ENCODE measurements at places on chromosomes 16 and 17.
A peak's percentile ranks its signal among the peaks of the same experiment; 100 is the strongest.

DNA sequence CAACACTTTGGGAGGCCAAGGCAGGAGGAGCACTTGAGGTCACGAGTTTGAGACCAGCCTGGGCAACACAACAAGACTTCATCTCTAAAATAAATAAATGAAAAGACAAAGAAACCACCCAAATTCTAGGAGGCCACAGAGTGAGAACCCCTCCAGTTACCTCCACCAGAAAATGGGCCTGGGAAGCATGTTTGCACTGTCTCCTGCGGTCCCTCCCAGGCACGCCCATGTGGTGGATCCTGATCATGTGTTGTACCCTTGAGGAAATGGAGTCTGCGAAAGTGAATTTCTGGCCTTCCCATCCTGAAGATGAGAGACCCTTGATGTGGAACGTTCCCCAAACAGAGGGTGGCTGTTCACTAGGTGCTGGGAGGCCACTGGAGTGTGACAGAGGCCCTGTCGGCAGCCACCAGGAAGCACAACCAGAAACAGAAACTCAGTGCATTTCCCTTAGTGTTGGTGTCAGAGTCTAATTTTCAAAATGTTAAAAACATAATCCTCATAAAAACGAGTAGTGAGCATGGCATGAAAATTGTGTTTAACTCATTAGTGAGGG is 19.2 kb upstream of the USP22 start:
- no peak for DNase-seq

GRCh38 chr17:45425125-45425983 is 7.3 kb downstream of the ARHGAP27 start:
- peak; percentile 89 for DNase-seq

- DNase-seq = no peak
These were observed 64.2 kb downstream of the FOXK2 start for GRCh38 chr17:82583720-82584234.

- DNase-seq = no peak
These were observed 7.9 kb downstream of the MAPK8IP3 start for GRCh38 chr16:1713933-1714332.

DNA sequence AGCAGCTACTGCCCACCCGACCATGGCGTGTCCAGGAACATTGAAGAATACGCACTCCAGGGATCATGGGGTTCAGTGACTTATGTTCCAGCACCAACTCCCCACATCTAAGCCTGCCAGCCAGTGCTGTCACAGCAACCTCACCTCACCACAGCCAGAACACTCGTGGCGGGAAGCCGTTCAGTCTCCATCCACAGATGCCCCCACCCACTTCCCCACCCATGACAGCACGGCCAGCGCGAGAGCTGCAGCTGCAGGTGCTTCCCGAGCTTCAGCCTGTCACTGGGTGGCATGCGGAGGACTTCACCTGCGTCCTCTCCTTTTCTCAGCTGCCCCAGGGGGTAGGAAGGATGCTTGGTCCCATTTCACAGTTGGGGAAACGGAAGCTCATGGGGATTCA is 50.3 kb downstream of the RBFOX3 start:
- no peak for DNase-seq

- DNase-seq = peak; percentile 45
These were observed 30.2 kb downstream of the SPHK1 start for GRCh38 chr17:76414334-76415295.

- peak; percentile 55 for DNase-seq
These were observed 28.0 kb downstream of the NXN start for GRCh38 chr17:951325-952132.

DNA sequence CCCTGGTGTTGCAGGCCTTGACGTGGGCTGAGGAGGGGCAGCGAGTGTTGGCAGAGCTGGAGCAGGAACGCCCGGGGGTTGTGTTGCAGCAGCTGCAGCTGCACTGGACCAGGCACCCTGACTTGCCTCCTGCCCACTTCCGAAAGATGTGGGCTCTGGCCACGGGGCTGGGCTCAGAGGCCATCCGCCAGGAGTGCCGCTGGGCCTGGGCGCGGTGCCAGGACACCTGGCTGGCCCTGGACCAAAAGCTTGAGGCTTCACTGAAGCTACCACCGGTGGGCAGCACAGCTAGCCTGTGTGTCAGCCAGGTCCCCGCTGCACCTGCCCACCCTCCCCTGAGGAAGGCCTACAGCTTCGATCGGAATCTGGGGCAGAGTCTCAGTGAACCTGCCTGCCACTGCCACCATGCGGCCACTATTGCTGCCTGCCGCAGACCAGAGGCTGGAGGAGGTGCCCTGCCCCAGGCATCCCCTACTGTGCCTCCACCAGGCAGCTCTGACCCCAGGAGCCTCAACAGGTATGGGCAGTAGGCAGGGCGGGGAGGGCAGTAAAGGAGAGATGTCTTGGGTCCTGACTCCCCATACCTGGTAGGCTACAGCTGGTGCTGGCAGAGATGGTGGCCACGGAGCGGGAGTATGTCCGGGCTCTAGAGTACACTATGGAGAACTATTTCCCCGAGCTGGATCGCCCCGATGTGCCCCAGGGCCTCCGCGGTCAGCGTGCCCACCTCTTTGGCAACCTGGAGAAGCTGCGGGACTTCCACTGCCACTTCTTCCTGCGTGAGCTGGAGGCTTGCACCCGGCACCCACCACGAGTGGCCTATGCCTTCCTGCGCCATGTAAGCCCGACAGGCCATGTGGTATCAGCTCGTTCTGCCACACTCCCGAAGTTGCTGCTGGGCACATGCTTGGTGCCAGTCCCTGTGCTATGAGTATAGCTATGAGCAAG is 5.6 kb downstream of the PLEKHG4 start:
- DNase-seq = no peak

Measured in KBM-7 (cell line).